ENCODE measurements at places on chromosomes 11 and 22.
A peak's percentile ranks its signal among the peaks of the same experiment; 100 is the strongest.

GRCh38 chr22:38414009-38414395, 41.0 kb downstream of the KCNJ4 start:
- DNase-seq: no peak

DNA sequence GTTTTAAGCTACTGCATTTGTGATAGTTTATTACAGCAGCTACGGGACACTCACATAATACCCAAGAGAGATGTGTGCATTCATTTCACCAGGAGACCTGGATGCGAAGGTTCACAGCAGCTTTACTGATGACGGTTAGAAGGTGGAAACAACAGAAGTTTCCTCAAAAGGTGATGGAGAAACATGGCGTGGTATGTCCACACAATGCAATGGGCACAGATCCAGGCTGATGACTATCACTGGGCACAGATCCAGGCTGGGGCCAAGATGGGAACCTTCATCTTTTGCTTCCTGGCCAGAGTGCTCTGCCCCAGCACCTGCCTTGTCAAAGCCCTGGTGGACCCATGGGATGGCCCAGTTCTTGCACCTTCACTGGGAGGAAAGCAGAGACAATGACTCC, 30.6 kb upstream of the RFPL3 start:
- DNase-seq: no peak

DNA sequence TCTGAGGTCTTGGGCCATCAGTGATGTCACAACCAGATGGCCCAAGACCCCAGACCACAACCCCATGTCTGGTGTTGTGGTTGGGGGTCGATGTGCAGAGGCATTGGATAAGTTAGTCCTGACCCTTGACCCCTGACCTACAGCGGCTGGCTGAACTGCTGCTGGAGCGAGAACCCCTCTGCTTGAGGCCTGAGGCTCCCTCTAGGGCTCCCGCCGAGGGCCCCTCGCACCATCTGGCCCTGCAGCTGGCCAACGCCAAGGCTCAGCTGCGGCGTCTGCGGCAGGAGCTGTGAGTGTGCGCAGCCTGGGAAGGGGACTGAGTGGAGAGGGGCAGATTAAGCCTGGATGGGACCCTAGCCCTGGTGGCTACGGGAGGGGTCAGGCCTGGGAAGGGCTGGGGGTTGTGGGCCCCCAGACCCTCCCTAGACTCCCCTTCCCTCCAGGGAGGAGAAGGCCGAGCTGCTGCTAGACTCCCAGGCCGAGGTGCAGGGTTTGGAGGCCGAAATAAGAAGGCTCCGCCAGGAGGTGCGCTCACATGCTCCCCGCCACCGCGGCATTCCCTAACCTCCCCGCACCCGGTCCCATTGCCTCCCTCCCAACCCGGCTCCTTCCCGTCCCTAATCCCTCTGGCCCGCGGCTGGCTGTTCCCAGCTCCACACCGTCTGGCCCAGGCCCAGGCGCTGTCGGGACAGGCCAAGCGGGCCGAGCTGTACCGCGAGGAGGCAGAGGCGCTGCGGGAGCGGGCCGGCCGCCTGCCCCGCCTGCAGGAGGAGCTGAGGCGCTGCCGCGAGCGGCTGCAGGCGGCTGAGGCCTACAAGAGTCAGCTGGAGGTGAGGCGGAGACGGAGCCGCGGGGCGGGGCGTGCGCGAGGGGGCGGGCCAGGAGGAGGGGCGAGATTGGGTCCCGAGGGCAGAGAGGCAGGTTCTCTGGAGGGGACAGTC, 2.1 kb downstream of the CCDC88B start:
- peak; percentile 97 for DNase-seq

- no peak for DNase-seq
These were observed at the start of gene CATSPERZ for GRCh38 chr11:64299847-64300648. TSS of gene CATSPERZ (plus strand) at chr11:64300358. CDS start at chr11:64300411, 53 bp downstream.

DNA sequence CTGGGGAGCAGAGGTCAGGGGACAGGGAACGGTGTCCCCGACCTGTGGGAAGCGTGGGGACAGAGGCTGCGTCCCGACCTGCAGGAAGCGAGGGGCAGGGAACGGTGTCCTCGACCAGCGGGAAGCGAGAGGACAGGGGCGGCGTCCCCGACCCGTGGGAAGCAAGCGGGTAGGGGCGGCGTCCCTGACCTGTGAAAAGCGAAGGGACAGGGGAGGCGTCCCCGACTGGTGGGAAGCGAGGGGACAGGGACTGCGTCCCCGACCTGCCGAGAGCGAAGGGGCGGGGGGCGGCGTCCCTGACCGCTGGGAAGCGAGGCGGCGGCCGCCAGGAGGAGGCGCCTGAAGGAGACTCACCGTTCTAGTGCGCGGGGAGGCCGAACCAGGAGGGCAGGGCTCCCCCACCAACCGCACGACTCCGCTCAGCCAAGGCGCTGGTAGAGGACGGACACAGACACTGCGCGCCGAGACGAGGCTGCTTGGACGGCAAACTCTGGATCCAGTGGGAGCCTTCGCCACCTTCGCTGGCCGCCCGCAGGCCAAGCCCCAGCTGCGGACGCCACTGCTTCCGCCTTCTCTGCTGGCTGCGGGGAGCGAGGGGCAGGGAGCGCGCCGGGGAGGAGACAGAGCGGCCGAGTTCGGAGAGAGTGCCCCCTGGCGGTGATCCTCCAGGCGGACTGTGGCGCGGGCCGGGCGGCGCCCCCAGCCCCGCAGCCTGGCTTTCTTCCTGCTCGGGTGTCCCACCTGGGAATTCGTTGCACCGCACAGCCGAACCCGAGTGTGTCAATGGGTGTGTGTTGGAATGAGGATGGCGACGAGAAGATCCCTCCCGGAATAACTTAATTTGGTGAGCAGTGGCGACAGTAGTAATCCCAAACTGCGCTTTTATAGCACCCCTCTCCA, at the start of gene TRAF6:
TSS of gene TRAF6 (minus strand) at position 579 of the 900 bp plus-strand sequence. CDS start 8,757 bp downstream, outside the sequence.
- peak; percentile 90 for DNase-seq

GRCh38 chr22:36021606-36022153, 6.9 kb downstream of the RBFOX2 start:
- DNase-seq: no peak

- no peak for DNase-seq
These were observed 14.3 kb downstream of the OR52H1 start for GRCh38 chr11:5534046-5534445.
